Activated naive CD8-positive, alpha-beta T cell treated with anti-CD3 and anti-CD28 coated beads, Interleukin-2, amount 10 ng/mL, durations not matched to agents 7 days and 5 days (primary cell): ENCODE measurements at places on chromosomes 5 and 9. TPM values are rescaled to one million over a fixed set of nuclear protein-coding genes. Genes with fewer than 3 reads are reported as not detected.

DNA sequence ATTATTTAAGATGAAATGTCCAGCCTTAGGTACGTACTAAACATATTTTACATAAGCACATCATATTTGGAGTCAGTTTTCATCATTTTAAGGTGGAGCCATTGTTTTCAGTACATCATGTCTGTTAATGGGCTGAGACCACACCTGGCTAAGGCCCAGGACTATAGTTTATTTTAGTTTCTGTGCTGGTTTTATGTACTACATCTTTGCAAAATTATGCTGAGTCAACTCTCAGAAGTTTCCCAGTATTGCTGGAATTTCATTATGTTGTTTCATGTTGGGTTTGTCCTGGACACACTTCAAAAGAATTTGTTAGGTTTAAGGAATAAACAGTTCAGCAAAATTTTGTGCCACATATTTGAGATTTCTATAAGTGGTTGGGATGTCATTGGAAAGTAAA lies 171.2 kb downstream of the CCDC171 start:
- H3K4me1 ChIP-seq: no peaks in the 10 kb centered on the region
- no peak overlapping the region for H3K27ac ChIP-seq
- H3K36me3 ChIP-seq: no peaks in the 10 kb centered on the region
- no peak overlapping the region for H3K4me3 ChIP-seq
- H3K27me3 ChIP-seq: no peaks in the 10 kb centered on the region
- no peak for DNase-seq

Gene CFAP90
- not detected for total RNA-seq

GRCh38 chr5:174984863-174985262 lies 260.5 kb downstream of the MSX2 start:
- no peaks in the 10 kb centered on the region for H3K36me3 ChIP-seq
- H3K27ac ChIP-seq: no peak overlapping the region
- DNase-seq: no peak
- H3K4me1 ChIP-seq: no peaks in the 10 kb centered on the region
- H3K27me3 ChIP-seq: peaks cover 3% of the 10 kb centered on the region
- H3K4me3 ChIP-seq: no peak overlapping the region

DNA sequence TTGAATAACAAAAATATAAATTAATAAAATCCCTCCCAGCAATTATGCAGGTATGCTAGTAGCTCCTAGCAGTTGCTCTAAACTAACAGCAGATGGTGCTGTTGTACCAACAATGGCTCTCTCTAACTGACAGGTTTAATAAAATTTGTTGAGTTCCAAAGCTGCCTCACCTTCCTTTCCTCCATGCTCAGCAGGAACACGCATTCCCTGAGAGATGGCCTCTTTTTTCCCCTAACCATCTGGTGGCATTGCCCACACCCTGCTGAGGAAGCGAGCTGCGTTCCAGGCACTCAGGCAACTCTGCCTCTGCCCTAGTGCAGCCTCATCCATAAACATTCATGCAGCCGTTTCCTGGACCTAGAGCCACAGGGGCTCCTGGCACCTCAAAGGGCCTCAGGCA lies 106.2 kb downstream of the KLHL3 start:
- H3K27ac ChIP-seq: no peak overlapping the region
- peaks cover 3% of the 10 kb centered on the region for H3K4me1 ChIP-seq
- peak; percentile 33 for DNase-seq
- no peaks in the 10 kb centered on the region for H3K27me3 ChIP-seq
- H3K36me3 ChIP-seq: peaks cover 2% of the 10 kb centered on the region

Gene EQTN
- not detected for total RNA-seq

Gene CTXN3
- total RNA-seq: not detected

- H3K4me1 ChIP-seq: no peaks in the 10 kb centered on the region
- H3K36me3 ChIP-seq: peaks cover 73% of the 10 kb centered on the region
- H3K27me3 ChIP-seq: no peaks in the 10 kb centered on the region
- H3K4me3 ChIP-seq: no peak overlapping the region
- no peak for DNase-seq
Measured at GRCh38 chr5:31449174-31449573, 82.7 kb downstream of the DROSHA start.

- H3K27ac ChIP-seq: no peak overlapping the region
- DNase-seq: peak; percentile 51
- H3K4me3 ChIP-seq: peak overlapping the region; percentile 8
- no peaks in the 10 kb centered on the region for H3K36me3 ChIP-seq
- H3K4me1 ChIP-seq: peaks cover 15% of the 10 kb centered on the region
Measured at GRCh38 chr5:181181650-181182565, 23.1 kb downstream of the TRIM7 start.

- H3K4me1 ChIP-seq: peaks cover 1% of the 10 kb centered on the region
- peaks cover 4% of the 10 kb centered on the region for H3K27me3 ChIP-seq
- no peak overlapping the region for H3K27ac ChIP-seq
- H3K36me3 ChIP-seq: peaks cover 2% of the 10 kb centered on the region
- DNase-seq: no peak
Measured at GRCh38 chr5:79793304-79793703, 103.7 kb downstream of the CMYA5 start.

DNA sequence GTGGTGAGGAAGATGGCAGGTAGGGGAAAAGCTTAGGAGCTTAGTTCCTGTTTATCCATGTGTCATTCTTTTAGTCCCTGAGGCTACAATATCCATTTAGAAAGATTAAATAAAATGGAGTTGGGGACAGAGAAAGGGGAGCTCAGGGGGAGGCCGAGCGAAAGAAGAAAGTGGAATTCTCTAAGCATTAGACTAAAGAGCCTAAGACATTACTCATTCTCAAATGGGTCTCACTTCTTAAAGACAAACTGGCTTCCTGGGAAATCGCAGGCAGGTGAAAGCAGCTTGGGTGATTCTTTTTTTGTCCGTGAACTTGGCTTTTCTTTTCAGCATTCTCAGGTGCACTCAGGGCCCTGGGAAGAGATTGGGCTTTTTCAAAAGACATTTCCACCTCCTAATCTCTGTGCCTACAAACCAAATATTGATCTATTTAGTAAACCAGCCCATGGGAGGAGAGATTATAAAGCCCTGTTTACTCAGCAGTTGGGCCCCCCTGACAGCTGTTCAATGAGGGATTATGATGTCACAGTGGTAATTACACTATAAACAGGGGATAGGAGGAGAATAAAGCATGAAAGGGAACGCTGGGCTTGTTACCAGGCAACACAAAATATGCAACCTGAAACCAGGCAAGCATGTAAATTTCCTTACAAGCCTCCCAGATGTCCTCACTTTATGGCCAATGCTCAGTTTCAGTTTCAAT lies 584.0 kb downstream of the ACTL7B start:
- no peak for DNase-seq
- H3K27me3 ChIP-seq: no peaks in the 10 kb centered on the region
- H3K36me3 ChIP-seq: no peaks in the 10 kb centered on the region

GRCh38 chr5:53109056-53109442 lies 508 bp downstream of the MOCS2 start:
- DNase-seq: no peak
- peaks cover 30% of the 10 kb centered on the region for H3K4me1 ChIP-seq
- peak overlapping the region; percentile 86 for H3K4me3 ChIP-seq
- H3K27ac ChIP-seq: peak overlapping the region; percentile 89

GRCh38 chr5:91141642-91142041 lies 241.5 kb downstream of the ARRDC3 start:
- no peak for DNase-seq
- peak overlapping the region; percentile 40 for H3K27ac ChIP-seq
- no peaks in the 10 kb centered on the region for H3K27me3 ChIP-seq
- peak overlapping the region; percentile 6 for H3K4me3 ChIP-seq
- peaks cover 36% of the 10 kb centered on the region for H3K4me1 ChIP-seq
- H3K36me3 ChIP-seq: peaks cover 17% of the 10 kb centered on the region

Gene PTGS1
- total RNA-seq: 0.96 TPM

DNA sequence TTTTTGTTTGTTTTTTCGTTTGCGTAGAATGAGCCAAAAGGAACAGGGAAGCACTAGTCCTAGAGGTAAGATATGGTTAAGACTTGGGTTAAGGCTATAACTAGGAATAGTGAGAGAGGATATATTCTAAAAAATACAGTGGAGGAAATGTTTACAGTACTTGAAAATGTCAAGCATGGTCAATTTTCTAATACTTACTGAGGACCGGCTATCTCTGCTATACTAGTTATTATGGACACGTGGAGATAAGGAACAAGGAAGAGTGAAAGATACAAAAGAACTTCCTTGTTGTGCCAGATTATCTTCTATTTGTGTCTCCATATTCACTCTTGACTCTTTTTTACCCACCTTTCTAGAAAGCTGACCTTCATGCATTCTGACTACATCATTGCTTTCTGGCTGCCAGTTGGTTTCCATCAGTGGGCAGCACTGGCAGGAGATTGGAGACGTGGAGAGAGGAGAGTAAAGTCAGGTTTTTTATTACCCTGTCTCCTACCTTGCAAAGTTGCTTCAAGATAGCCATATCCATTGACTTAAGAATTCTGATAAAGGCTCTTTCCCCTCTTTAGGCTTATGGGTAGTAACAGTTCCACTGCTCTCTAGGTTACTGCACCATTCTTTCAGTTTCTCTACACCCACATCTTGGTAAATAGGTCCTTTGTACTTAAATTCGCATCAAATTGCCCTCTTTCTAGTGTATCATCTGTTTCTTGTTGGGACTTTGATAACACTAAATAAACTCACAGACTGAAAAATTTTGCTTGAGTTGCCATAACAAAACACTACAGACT lies 9.0 kb upstream of the RFX3 start:
- no peaks in the 10 kb centered on the region for H3K27me3 ChIP-seq
- no peak overlapping the region for H3K27ac ChIP-seq
- H3K36me3 ChIP-seq: peaks cover 33% of the 10 kb centered on the region

DNA sequence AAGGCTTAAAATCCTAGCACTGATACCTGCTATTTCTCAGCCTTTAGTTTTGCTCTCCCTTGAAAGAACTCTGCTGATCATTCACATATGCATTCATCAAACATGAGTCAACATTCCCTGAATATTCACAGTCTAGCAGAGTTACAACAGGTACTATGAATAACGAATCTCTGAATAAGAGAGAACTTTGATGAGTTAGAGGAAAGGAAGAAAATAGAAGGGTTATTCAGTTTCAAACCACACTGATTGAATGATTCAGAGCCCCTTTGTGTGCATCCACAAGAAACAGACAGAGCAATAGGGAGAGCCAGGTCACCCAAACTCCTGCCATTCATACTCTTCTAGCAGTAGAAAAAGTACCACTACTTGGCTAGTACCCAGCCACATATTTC lies 36.0 kb downstream of the FOXD1 start:
- H3K4me1 ChIP-seq: no peaks in the 10 kb centered on the region
- DNase-seq: no peak
- H3K27ac ChIP-seq: no peak overlapping the region
- no peak overlapping the region for H3K4me3 ChIP-seq

DNA sequence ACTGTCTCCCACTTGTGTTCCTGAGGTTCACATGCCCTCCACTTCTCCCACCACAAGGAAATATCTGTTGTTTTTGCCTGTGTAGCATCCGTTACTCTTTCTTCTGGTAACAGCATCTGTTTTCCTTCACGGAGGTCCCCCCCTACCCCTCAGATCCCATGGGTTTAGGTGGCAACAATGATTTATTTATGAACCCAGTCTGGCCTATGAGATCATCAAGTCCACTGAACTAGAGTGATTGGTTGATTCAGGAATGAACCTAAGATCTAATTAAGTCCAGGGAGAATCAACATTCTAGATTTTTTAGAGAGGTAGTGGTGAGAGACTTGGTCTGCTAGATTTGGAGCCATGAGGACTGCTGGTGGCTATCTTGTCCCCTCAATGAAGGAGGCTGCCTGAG lies 166.8 kb downstream of the NR3C1 start:
- H3K4me3 ChIP-seq: no peak overlapping the region
- peaks cover 2% of the 10 kb centered on the region for H3K36me3 ChIP-seq
- H3K4me1 ChIP-seq: peaks cover 3% of the 10 kb centered on the region
- no peak for DNase-seq
- no peak overlapping the region for H3K27ac ChIP-seq

DNA sequence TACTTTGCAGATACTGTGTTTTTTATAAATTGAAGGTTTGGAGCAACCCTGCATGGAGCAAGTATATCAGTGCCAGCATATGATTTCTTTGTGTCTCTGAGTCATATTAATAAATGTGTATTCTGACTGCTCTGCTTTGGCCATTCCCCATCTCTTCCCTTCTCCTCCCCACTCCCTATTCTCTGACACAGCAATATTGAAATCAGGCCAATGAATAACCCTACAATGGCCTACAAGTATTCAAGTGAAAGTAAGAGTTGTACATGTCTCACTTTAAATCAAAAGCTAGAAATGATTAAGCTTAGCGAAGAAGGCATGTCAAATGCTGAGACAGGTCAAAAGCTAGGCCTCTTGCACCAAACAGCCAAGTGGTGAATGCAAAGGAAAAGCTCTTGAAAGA lies 82.2 kb upstream of the TLX3 start:
- no peak for DNase-seq
- H3K27ac ChIP-seq: no peak overlapping the region
- H3K4me3 ChIP-seq: no peak overlapping the region
- peaks cover 13% of the 10 kb centered on the region for H3K4me1 ChIP-seq

DNA sequence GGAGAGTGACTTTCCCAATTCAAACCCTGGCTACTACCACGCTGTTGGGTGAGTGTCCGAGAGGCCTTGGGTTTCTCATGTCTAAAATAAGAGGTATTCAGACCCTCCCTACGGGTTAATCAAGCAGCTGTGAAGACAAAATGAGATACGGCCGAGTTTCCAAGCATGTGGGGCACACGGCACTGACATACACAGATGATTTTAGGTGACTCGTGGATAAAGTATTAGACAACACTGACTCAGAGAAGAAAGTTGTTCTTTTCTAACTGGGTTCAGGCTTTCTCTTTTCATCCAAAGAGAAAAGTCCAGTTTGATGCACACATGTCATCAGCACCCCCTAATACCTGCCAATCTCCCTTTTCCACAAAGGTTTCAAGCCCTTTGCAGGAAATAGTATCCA lies 15.6 kb downstream of the FOXI1 start:
- H3K36me3 ChIP-seq: no peaks in the 10 kb centered on the region
- no peak overlapping the region for H3K27ac ChIP-seq
- no peak overlapping the region for H3K4me3 ChIP-seq
- no peak for DNase-seq

- no peak overlapping the region for H3K27ac ChIP-seq
- no peaks in the 10 kb centered on the region for H3K4me1 ChIP-seq
- H3K27me3 ChIP-seq: peaks cover 9% of the 10 kb centered on the region
Measured at GRCh38 chr5:127307868-127308267, 17.3 kb downstream of the MEGF10 start.

Gene ADAM19
- 28.3 TPM for total RNA-seq

DNA sequence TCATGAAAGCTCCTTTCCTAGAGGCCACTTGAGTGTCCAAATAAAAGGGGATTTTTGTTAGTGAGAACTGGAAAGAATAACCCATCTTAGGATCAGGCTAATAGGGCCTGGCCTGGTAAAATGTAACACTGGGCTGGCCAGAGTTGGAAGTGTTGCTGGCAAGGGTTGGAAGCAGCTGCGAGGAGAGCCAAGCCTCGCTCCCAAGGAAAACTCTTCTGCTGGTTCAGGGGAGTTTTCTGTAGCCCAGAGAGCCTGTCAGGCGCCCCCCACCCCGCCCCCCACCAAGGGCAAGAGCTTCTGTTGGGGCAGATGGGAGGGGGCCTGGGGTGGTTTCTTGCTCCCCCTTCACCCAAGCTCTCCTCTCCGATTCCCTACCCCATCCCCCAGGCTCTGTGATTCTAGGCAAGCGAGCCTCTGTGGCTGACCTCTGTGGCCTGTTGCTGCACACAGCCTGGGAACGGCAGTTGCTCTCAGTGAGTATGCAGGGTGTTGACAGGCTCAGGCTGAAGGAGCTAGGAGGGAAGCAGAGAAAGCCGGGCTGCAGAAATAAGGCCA lies 547.8 kb downstream of the CCDC171 start:
- DNase-seq: no peak
- H3K4me3 ChIP-seq: no peak overlapping the region
- peaks cover 2% of the 10 kb centered on the region for H3K27me3 ChIP-seq

Gene SH3GL2
- not detected for total RNA-seq

Gene FIBCD1
- not detected for total RNA-seq

Gene MRPS2
- 29.3 TPM for total RNA-seq

- peaks cover 4% of the 10 kb centered on the region for H3K4me1 ChIP-seq
- H3K4me3 ChIP-seq: peak overlapping the region; percentile 79
- DNase-seq: peak; percentile 77
- no peaks in the 10 kb centered on the region for H3K27me3 ChIP-seq
Measured at GRCh38 chr9:137077758-137078693, 709 bp downstream of the UAP1L1 start.
